ENCODE measurements at places on chromosomes 5 and 9.

GRCh38 chr9:17134396-17135294 is at the start of gene CNTLN:
Gene CNTLN, plus strand, starts transcription at chr9:17135040. Its CDS starts 26 bp downstream, at chr9:17135066.
- DNase-seq, result peak; percentile 83

DNA sequence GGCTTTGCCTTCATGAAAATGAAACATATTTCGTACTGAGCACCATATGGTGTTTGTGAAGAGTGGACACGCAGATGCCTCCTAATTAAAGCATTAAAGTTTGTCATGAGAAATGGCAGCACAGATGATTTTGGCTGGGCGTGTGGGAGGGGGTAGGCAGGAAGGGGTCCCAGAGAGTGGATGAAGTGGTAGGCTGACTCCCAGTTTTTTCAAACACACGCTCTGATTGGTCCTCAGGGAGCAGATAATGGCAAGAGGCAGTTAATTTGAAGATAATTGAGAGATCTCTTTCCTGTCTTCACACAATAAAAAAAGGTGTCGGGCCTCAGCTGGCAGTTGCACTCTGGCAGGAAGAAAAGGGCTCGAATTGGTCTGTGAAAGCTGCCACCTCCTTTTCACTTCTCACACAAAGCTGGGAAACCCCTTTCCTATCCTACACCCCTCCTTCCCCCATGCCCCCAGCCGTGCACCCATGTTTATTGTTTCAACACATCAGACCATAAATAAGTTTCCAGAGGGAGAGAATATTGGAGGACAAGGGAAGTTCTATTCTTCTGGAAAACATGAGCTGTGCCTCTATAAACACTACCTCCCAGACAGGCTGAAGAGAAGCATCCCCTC is 429.6 kb downstream of the ARHGEF28 start:
- DNase-seq, result no peak

DNA sequence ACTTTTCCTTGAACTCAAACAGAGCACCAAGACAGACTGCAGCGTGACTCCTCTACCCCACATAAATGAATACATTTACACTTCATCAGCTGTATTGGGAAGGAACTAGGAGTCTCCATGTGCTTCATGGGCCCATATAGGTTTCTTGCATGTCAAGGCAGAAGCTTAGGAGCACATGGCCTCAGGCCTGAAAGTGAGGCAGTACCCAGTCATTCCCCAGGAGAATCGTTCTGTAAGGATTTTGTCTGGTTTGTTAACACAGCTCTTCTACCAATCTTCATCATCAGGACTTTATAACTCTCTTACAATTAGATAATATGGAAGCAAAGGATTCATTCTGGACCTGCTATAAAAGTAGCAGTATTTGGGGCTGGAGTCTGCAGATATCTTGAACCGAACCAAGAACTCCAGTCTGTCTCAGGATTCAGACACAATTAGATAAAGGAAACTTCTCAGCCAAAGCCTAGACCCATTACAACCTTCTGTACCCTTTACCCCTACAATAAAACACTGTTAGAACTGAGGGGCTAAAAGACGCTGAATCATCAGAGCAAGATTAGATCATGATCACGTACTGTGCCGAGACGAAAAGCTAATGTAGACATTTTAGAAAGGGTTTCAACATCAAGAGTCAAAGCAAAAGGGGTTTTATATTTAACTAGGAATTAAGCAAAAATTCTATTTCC is 385.5 kb upstream of the SLC30A5 start:
- no peak for DNase-seq

DNA sequence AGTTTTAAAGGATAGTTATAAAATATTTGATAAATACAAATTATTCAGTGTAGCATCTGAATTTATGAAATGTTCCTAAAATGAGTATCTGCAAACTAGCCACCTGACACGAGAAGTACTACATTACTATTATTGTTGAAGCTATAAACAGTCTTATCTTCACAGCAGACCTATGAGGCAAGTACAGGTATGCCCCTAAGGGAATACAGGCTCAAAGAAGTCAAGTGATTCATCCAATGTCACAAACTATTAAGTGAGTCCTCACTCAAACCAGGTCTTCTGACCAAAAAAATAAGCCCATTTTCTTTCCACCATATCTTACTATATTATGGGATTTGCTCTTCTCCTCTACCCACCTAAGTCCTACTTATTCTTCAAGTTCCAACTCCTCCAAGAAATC is 28.7 kb downstream of the STRBP start:
- DNase-seq, result no peak

DNA sequence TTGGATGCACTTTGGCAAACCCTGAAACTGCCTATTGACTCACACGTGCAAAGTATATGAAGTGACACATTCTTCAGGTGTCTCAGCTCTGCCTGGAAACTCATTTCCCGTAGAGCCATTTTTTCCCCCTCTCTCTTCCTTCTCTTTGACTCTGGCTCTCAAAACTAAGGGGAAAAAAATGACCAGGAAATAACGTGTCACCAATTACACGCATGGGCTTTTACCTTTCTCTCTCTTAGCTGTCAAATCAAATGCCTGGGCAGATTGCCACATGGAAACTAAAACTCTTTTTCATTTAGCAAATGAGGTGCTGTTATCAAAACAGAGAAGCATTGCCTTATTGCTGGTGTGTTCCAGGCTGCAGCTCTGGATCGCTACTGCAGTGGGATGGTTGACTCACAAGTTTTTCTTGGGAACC is 18.3 kb upstream of the IFNK start:
- DNase-seq, result no peak

- DNase-seq, result no peak
Measured at GRCh38 chr9:91118704-91119025, 243.1 kb downstream of the AUH start.

- DNase-seq, result no peak
Measured at GRCh38 chr5:19625562-19625961, 362.4 kb downstream of the CDH18 start.

DNA sequence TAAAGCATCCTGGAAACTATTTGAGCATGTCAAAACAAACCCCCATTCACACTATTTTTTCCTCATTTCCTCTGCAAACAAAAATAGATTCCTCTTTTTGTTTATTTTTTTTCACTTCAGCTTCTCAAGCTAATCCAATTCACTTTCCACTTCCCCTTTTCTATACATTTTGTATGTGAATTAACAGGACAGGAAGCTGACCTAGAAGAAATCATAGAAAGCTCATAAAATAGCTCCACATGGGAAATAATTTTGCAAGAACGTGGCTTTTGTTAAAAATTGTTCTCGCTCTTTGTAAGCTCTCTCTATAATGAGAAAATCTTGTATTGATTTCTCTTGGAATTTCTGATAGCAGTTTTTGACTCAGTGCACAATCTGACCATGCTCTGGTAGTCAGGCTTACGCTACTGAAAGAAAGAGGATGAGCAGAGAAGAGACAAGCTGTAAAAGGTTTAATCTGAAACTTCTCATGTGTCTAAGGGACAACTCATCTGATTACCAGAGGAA is 215.8 kb downstream of the ADAMTS12 start:
- no peak for DNase-seq

GRCh38 chr5:398475-399295 is 44.3 kb upstream of the EXOC3 start:
- no peak for DNase-seq

GRCh38 chr9:135888126-135888765 is 19.1 kb downstream of the CAMSAP1 start:
- DNase-seq, result no peak

GRCh38 chr5:160792732-160793529 is 59.1 kb downstream of the ATP10B start:
- no peak for DNase-seq

- no peak for DNase-seq
Measured at GRCh38 chr5:139849942-139850341, 54.3 kb downstream of the PSD2 start.

DNA sequence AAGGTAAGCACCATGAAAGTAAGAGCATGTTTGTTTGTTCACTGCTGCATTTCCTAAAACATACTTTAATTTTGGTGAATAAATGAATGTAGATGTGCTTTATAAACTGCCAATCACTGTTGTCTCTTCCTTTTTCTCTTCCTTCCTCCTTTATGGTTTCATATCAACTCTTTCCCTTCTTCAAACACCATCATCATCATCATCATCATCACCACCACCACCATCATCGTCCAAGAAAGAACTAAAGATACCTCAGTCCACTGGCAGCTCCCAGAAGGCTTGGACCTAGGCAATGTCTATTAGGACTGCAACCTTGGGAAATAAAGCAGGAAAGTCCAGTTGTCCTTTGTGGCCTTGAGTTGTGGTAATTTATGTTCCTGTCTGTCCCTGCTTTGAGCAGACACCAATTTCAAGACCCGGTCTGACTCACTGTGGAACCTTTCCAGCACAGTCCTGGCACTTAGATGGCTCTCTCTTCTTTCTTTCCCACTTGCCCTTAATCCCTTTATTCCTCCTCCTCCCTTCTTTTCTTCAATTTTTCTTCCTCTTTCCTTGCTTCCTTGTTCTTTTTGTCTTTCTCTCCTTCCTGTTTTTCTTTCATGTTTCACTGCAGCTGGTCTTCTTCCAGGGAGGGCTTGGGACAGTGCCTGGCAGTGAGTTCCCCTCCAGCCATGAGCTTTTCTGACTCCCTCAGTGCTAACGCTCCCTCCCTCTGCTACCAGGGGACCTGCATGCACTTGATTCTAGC is 99.3 kb downstream of the ANGPTL2 start:
- DNase-seq, result no peak

GRCh38 chr9:23677446-23677845 is 148.6 kb downstream of the ELAVL2 start:
- DNase-seq, result no peak

DNA sequence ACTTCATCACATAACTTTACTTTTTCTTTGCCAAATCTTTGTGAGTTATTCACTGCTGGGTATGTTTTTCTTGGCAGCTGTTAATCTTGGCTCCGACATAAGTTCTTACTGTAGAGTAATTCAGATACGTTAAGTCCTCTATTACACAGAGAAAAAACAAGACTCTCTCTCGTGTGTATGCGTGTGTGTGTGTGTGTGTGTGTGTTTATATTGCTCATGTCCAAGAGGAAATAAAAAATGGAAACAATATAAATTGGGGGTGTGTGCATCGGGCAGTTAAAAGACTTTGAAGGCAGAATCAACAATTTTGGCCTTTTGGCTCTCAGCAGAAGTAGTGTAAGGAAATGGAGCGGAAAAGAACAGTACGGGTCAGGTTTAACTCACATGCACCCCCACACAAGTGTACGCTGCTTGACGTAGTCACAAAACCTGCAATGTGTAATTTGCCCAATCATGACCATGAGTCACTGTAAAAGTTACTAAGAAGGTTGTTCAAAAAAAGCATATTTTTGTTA is 67.2 kb upstream of the IFNE start:
- no peak for DNase-seq

DNA sequence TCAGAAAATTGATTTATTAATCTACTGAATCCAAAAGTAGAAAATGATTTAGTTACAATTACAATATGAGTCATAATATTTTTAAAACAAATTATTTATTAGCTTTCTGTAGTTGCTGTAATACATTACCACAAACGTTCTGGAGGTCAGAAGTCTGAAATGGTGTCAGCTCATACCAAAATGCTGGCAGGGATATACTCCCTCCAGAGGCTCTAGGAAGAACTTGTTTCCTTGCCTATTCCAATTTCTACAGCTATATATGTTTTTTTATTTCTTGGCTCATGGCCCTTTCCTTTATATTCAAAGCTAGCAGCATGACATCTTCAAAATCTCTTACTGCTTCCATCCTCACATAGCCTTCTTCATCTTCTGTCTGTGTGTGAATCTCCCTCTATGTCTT is 667.9 kb upstream of the ITGA1 start:
- DNase-seq, result no peak

DNA sequence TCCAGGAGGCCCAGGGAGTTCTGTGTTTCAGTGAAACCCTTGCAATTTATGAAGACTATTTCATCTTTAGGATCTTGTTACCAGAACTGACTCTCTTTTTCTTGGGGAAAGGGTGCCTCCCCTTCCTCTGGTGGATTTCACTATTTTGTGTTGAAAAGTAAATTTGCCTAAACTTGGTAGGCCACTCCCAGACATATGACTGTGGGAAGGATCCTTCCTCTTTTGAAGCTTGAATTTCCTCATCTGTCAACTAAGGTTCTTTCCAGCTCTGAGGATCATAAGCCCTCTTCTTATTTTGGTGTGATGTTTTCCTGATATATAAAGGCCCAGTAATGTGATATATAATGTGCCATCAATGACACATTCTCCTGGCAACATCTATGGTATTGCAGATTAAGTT is 59.1 kb upstream of the ZFAND5 start:
- no peak for DNase-seq

DNA sequence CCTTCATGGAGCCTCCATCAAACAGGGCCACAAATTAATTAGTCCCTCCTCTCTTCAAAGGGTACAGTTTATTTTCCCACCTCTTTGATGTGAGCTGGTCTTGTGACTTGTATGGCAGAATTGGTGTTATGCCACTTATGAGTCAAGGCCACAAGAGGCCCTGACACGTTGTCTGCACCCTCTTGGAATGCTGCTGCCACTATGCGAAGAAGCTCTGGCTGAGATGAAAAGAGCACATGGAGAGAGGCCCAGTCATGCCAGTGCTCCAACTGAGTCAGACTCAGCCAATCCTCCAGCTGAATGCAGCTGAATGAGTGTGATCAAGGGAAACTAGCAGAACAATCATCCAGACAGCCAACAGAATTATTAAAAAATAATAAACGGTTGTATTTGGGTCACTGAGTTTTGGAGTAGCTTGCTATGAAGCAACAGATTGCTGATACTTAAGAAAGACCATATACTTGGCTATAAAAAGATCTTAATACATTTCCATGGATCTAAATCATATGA is 128.3 kb downstream of the MARCHF11 start:
- DNase-seq, result no peak
